ENCODE measurements at places on chromosomes 16 and 17. TPM values are rescaled to one million over a fixed set of nuclear protein-coding genes. Genes with fewer than 3 reads are reported as not detected.

- DNase-seq: no peak
Measured at GRCh38 chr17:44229090-44229489, 9.6 kb upstream of the UBTF start.

CSH1 gene
- 0.30 TPM for total RNA-seq

DNA sequence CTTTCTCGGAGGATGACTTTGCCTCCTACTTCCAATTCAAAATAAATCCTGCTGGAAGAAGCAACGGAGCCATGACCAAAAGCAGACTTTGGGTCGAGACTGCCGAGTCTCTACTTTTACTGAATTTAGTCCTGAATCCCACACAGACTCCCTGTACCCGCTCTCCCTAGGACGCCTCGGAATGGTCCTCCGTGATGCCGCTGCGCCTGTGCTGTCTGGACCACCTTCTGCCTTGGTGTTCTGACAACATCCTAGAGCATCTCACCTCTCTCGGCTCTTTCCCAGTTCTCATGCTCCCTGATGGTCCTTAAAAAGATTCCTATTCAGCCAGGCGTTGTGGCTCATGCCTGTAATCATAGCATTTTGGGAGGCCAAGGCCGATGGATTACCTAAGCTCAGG lies 181.1 kb upstream of the HSBP1 start:
- DNase-seq: no peak

DBF4B gene
- total RNA-seq: 30.4 TPM

DNA sequence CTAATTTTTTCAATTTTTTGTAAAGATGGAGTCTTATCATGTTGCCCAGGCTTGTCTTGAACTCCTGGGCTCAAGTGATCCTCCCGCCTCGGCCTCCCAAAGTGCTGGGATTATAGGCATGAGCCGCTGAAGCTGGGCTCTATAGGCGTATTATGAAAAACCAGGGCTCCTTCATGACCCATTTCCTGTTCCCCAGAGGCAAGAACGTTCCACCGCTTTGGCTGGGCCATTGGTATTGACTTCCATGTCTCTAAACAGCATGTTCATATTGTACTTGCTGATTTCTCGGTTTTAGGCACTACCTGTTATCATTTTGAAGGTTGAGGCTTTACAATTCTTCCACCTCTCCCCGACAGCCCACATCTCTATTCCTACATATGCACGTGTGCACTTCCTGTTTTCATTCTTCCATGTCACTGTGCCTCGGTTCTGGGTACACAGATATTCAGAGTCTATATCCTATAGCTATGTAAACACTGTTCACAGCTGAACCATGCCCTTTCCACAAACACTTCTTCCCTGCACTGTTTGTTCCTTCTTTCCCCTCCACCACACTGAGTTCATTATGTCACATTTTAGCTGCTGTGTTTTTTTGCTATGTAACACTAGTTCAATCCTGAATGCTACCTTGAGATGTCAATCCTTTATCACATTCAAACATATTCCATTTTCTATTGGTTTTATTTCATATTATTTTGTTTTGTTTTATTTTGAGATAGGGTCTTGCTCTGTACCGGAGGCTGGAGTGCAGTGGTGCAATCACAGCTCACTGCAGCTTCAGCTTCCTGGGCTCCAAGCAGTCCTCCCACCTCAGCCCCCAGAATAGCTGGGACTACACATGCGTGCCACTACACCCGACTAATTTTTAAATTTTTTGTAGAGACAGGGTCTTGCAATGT lies 16.8 kb upstream of the MAPK3 start:
- no peak for DNase-seq

GRCh38 chr17:14923981-14924380 lies 341.1 kb downstream of the PMP22 start:
- DNase-seq: no peak

GCGR gene
- 0.07 TPM for total RNA-seq

- no peak for DNase-seq
Measured at GRCh38 chr17:67594115-67594880, 123.4 kb upstream of the NOL11 start.

DNA sequence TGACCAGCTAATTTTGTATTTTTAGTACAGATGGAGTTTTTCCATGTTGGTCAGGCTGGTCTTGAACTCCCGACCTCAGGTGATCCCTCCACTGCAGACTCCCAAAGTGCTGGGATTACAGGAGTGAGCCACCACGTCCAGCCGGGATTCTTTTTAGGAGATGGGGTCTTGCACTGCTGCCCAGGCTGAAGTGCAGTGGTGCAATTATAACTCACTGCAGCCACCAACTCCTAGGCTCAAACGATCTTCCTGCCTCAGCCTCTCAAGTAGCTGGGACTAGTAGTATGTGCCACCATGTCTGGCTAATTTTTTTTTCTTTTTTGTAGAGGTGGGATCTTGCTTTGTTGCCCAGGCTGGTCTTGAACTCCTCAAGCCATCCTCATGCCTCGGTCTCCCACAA lies 56.4 kb upstream of the MGAT5B start:
- DNase-seq: no peak

DNA sequence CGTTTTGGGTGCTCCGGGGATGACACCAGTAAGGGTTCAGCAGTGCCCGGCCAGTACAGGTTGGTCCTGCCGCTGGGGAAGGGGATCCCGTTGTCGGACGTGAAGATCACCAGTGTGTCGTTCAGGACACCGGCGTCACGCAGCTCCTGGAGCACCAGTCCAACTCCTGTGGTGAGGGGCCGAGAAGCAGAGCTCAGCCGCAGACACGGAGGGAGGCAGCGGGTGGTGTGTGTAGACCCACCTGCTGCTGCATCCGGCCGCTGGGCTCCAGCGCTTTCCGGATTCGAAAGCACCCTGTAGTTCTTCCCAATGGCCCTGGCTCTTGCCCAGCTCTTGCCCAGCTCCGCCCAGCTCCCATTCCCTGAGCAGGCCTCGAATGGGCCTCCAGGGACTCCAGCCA lies 8.0 kb downstream of the SGSH start:
- DNase-seq: no peak

DNA sequence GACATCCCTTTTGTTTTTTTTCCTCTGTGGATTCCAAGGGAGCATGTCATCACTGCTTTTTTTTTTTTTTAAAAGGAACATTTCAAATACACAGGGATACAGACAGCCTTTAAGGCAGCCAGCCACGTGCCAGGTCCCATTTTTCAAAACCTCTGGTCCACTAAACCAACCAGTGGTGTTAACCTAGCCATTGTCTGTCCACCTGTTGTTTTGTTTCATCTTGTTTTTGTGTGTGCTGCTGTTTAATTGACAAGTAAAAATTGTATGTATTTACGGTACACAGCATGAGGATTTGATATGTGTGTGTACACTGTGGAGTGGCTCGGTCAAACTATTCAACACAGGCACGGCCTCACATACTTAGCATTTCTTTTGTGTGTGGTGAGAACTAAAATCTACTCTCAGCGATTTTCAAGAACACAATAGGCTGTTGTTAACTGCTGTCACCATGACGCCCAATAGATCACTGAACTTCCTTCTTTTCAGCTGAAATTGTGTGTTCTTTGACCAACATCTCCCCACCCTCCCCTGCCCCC lies 19.2 kb downstream of the TMEM114 start:
- DNase-seq: peak; percentile 22

TP53TG3F gene
- total RNA-seq: not detected

NOTUM gene
- total RNA-seq: 2.0 TPM

ETV4 gene
- total RNA-seq: 191 TPM

DNA sequence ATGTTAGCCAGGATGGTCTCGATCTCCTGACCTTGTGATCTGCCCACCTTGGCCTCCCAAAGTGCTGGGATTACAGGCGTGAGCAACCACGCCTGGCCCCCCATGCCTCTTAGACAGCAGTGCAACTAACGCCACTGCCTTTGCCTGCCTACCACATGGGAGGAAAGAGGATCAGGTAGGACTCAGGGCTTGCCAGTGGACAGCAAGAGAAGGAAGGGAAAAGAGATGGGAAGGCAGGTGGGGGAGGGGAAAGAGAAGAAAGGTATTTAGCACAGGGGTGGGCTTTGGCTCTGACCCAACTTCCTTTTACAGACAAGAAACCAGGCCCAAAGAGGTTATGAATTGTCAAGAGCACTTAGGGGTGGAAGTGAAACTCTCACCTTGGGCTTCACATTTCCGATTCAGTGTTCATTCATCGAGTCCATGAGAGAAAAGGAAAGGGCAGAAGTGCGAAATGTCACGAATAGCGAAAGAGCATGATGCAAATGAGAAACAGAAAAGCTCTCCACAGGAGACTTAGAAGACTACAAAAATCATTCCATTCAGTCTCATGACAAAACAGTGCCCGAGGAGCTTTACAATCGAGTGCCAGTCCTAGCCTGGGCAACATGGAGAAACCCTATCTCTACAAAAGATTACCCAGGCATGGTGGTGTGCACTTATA lies 36.4 kb downstream of the CDK5R1 start:
- no peak for DNase-seq

DNA sequence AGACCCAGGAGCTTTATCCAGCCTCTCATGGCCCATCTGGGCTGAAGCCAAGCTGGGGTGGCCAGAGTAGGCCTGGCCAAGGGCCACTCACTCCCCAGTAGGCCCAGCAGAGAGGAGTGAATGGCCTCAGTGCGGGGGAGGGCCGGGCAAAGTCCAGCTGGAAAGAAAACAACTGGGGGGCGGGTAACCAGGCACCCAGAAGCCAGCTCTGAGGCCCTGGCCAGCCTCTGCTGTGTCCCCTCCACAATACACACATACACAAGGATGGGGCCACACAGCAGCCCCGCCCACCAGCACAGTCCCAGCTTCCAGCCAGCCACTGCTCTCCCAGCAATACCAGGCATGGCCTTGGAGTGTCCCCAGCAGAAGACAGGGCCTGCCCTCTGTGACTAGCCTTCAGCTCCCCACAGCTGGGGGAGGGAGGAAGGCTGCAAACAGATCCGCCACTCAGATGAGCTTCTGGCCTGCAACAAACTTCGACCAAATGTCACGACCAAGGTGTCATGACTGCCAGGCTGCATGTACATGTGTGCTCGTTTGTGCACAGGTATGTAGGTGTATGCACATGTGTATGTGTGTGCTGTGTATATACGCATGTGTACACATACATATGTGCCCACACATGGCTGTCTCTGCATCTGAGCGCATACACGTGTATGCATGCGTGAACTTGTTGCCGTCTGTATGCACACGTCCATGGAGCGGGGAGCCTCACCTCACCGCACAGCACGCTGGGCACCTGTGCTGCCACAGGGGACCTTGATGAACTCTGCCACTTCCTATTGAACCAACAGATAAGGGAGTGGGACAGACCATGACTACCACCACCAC lies 5.0 kb downstream of the CARHSP1 start:
- DNase-seq: peak; percentile 71

DNA sequence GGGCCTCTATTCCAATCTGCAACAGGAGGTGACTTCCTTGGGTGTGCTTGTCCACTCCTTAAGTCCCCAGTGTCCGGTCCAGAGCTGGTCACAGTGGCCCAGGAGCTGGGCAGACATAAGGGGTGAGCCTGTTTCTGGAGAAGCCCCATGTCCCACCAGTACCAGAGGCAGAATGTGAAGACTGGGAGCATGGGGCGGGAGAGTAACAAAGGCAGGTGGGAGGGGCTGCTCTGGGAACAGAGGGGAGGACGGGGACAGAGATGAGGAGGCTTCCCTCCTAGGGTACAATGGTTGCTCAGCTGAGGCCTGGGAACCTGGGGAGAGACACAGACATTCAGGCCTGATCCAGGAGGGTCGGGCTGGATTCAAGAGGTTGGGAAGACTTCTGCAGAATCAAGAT lies 323.3 kb upstream of the TNRC6C start:
- no peak for DNase-seq

GRCh38 chr17:73911726-73912372 lies 267.6 kb upstream of the SDK2 start:
- DNase-seq: no peak

STH gene
- total RNA-seq: not detected

GOT2 gene
- 144 TPM for total RNA-seq

- peak; percentile 62 for DNase-seq
Measured at GRCh38 chr16:84141143-84141670, 3.8 kb downstream of the HSDL1 start.

DNA sequence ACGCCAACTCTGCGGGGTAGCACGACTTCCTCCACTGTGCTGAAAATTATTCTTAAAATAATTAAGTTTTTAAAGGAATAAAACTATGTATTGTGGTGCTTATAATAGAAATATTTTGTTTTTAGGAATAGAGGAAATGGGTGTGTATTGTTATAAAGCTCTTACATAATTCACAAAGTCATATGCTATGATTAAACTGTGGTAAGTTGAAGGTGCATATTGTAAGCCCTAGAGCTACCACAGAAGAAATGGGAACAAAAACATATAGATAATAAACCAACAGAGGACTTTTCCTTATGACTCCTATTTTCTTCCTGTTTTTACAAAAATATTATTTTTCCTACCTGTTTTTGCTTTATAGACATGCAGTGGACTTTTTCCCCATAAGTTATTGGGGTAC lies 4.3 kb upstream of the SLFN11 start:
- no peak for DNase-seq

DNA sequence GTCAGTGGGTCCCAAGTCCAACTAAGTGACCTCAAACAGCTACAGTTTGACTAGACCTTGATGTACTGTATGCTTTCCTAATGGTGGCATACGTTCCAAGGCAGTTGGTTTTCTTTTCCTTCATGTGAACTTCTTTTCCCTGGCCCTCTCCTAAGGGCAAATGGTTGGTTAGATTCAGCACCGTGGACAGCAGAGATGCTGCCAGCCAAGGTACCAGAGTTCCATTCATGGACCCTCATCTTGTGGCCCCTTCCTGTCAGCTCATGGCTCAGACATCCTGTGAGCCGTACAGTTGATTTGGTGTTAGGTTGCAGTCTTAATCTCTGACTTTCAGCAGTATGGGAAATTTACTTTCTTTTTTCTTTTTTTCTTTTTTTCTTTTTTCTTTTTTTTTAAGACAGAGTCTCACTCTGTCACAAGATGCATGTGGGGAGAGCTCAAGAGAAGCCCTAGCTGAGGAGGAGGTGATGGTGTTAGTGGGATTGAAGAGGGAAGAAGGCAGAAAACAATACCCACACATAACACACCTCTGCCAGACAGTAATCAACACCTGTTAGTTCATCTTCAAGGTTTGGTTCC lies 122.4 kb downstream of the USP31 start:
- DNase-seq: peak; percentile 49

DNA sequence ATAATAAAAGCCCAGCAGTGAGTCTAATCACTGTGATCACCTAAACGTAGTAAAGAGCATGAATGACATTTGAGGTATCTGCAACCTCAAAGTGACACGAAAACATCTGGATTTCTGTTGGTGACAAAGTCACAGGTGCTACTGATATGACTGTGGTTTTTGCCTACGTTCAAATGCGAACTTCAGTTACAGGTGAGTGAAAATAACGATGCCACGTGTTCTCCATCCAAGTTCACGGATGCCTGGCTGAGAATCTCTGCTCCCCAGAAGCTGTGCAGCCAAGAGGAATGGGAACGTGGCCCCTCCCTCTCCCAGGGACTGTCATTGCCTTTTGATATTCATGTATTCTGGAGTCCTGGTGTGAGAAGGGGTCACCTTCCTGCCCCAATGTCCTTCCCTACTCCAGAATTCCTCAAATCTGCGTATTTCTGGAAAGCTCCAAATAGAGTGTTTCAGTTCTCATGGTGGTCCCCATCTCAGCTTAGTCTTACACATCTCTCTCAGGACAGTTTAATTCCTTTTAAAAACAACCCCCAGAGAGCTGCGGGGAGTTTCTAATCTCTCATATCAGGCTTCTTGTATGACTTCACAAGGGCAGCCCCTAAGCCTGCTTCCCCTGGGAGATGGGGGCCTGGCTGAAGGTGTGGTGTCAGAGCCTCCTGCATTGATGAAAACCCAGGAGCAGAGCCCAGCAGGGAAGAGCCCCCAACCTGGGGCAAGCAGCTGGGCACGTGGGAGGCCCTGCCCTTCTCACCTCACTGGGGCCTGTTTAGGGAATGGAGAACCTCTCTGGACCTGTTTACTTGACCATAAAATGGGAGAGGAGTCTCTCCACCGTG lies 25.8 kb downstream of the PIK3R5 start:
- DNase-seq: peak; percentile 49
